ENCODE measurements at places on chromosomes 1 and 21. TPM values are rescaled to one million over a fixed set of nuclear protein-coding genes. Genes with fewer than 3 reads are reported as not detected.

- DNase-seq = no peak
Observed at GRCh38 chr1:234851450-234852438, 241.8 kb upstream of the IRF2BP2 start.

WDR64 gene
- not detected for total RNA-seq

DNA sequence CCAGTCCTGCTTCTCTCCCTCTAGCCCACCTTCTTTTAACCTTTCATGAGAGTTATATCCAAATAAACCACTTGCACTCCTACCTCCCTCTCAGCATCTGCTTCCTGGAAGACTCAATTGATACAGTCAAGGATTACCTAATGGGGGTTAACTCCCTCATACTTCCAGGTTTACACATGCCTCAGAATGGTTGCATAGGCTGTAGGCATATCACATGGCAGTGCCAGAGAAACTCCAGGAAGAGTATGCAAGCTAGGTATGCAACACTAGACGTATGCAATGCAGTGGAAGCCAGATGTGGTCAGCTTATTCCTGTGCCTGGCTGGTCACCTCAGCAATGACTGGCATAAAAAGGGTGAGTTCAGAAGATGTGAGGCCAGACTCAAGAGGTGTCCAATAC is 32.7 kb upstream of the VANGL1 start:
- DNase-seq = no peak

BTBD19 gene
- 2.6 TPM for total RNA-seq

LHX8 gene
- total RNA-seq = 16.1 TPM

DNA sequence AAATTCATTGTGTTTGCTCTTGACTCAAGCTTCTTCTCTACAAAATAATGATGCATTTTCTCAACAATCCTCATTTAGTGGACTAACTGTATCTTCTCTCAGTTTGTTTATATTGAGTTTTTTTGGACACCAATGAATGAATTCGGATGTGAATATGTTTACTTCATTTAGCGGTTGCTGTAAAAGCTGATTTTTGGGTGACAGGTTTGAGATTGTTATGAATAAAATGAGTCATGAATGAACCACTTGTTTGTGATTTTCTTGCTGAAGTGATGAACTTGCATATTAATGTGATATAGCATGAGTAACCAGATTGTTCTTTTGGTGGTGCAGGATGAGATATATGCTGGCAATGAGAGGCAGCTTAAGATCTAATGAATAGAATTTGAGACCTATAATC is 3.1 kb downstream of the DNM3 start:
- DNase-seq = no peak

- no peak for DNase-seq
Observed at GRCh38 chr1:155320661-155321617, at the start of gene RUSC1. TSS of gene RUSC1 (plus strand) at chr1:155320894. CDS start at chr1:155321774, 880 bp downstream.

DNA sequence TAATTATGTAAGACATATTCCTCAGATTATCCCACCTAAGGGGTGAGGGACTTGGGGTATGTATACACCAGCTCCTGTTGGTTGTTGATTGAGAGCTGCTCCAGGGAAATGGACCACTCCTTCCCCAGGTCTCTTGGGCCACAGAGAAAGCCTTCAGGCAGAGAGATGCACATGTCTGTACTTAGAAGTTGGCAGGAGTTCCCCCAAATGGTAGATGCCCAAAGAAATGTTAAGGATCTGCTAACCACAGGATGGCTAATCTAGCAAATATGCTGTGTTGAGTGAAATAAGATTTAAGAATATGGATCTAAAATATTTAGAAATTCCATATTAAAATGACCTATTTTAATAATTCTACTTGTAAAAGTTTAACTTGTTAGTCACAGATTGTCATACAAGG is 100.8 kb upstream of the DNAH14 start:
- no peak for DNase-seq

- no peak for DNase-seq
Observed at GRCh38 chr1:21671915-21672314, 2.8 kb upstream of the RAP1GAP start.

DNA sequence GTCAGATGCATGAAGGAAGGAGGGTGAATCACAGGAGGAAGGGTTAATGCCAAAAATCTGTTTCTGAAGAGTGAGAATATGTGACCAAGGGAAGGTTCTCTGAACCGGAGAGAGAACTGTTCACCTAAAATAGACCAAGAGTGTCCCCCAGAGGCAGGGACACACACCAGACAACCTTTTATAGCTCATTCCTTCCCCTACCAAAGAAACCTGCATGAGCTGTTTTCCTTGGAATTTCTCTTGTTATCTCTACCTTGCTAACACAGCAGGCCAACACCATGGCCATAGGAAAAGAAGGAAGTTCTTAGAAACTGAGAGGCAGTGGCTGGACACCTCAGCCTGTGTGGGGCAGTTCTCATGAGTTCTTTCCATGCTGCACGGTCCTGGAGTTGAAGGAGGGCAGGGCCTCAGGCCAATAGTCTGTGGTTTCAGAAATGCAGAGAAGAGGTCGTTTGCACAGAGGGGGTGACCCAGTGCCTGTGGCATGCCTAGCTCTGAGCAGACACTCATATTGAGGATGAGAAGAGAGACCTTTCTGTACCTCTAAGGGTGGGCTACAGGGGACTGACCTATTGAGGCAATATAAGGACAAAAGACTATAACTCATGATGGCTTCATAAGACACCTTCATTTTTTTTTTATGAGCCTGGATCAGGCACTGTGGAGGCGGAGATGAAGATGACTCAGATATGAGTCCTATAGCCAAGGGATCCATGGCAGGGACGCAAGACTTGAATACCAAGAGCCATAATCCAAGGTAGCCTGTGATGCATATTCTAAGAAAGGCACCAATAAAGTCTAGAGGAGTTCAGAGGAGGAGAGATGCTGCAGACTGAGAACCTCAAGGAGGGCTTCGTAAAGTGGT is 39.4 kb downstream of the IGFN1 start:
- no peak for DNase-seq

DNA sequence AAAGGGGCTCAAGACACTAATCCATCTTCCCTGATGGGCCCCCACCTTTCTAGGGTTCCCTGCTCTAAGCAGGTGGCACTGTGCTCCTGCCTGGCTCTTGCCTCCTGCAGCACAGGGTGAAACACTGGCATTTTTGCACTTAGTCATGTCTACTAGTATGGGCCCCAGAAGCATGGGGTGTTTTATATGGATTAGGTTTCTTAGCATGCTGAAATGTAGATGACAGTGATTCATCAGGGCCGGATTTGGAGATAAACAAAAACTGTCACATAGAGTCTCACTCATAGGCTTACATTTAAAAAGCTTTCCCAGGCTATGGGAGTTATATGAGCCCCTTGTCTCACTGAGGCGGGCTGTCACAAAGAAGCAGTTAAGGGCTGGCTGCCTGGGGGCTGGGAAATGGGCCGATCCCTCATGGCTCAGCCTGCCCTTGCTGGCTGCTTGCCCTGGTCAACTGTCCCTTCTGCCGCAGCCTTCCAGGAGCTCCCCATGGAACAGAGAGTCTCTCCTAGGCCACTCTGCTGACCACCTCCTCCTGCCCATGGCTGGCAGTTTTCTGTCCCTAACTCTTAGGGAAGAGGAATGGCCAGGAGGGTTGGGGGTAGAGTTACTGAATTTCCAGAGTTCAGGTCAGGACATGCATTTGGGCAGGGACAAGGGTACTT is 6.5 kb downstream of the GALNT2 start:
- DNase-seq = peak; percentile 75

GRCh38 chr1:1297802-1298424 is 9.8 kb downstream of the ACAP3 start:
- no peak for DNase-seq

DNA sequence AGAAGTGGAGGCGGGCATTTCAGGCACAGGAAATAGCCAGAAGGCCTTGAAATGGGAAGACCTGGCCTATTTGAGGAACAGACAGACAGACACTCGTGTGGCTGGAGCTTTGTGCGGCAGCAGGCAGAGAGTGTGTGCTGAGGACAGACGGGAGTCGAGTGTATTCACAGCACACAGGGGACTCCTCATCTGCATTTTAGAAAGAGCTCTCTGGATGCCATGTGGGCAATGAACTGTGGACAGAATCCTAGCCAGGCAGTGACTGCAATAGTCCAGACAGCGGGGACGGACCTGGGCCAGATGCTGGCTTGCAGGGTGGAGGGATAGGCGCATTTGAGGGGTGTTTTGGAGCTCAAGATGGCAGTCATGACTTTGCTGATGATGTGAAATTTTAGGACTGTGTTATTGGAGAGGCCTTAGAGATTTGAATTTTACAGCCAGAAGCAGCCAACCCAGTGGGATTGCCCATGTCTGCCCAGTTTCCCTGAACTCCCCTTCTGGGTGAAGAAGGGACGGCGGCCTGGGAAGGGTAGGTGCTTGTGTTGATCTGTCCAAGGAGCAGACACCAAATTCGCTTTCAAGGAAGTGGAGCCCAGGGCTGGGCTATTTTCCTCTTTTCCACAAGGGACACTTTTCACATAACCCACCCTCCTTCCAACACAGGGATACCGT is 43.7 kb downstream of the CHAF1B start:
- DNase-seq = no peak

- no peak for DNase-seq
Observed at GRCh38 chr1:91024481-91025119, 2.8 kb upstream of the ZNF644 start.

OR2AK2 gene
- not detected for total RNA-seq

DNA sequence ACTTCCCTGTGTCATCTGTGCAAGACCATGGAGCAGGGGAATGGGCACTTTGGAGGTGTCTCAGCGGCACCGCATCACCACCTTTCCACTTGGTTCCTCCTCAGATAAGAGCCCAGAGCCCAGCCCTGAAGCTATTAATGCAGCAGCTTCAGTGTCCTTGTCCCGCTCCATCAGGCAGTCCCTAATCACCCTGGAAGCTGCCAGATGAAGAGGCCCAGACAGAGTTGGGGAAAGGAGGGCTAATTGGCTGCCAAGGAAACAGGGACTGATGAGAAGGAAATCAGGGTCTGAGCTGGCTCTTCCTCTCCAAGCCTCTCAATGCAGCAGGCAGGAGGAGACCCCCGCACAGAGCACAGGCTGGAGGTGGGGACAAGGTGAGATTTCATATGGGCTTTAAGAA is 83.1 kb upstream of the KLHDC7A start:
- no peak for DNase-seq

DNA sequence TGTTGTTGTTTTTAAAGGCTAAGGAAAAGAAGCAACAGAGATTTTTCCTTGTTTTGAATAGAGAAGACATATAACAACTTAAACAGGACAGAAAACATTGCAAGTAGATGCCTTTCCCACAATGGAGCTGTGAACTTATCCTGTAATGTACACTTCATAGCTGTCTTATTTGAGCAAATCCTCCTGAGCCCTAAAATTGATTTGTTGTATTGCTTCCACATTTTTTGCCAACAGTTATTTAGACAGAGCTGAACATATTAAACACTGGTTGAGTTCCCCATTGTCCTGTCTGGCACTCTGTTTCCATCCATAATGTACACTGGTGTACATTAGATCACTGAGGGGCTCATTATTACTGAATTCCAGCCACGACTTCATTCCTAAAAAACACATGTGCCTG is 32.2 kb downstream of the CACHD1 start:
- DNase-seq = no peak

All from H4 (cell line).